GM12878 (cell line): ENCODE measurements at places on chromosomes 13 and 19. TPM values are rescaled to one million over a fixed set of nuclear protein-coding genes. Genes with fewer than 3 reads are reported as not detected.

ZNF563 gene
- polyA plus RNA-seq = 4.8 and 5.3 TPM in 2 replicates

FBXO17 gene
- 4.0 and 4.5 TPM in 2 replicates for polyA plus RNA-seq

CCDC194 gene
- 0.38 and 1.1 TPM in 2 replicates for polyA plus RNA-seq

CABP5 gene
- polyA plus RNA-seq = not detected in 2 replicates

BRME1 gene
- 0.28 and 0.96 TPM in 2 replicates for polyA plus RNA-seq

APOC1 gene
- 1.2 and 3.9 TPM in 2 replicates for polyA plus RNA-seq

AZU1 gene
- polyA plus RNA-seq = not detected in 2 replicates

ZNF507 gene
- polyA plus RNA-seq = 8.3 and 8.4 TPM in 2 replicates
